GM12891 (cell line): ENCODE measurements at places on chromosomes 13 and 19.

DNA sequence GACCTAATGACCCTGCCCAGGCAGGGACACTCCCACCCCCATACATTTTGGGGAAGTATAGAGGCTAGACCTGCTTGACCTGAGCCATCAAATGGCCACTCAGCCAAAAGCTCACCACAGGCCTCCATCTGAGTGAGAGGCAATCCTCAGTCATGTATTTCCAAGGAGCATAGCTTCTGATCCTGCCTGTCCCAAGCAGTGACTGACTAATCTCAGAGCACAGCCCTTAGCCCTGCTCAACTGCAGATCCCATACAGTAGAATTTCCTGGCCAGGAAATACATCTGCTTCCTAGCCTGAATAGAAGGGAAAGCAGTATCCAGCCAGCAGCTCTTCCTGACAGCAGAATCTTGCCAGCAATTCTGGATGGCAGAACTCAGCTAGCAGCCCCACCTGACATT is 880.6 kb upstream of the GPC6 start:
- no peak for DNase-seq

DNA sequence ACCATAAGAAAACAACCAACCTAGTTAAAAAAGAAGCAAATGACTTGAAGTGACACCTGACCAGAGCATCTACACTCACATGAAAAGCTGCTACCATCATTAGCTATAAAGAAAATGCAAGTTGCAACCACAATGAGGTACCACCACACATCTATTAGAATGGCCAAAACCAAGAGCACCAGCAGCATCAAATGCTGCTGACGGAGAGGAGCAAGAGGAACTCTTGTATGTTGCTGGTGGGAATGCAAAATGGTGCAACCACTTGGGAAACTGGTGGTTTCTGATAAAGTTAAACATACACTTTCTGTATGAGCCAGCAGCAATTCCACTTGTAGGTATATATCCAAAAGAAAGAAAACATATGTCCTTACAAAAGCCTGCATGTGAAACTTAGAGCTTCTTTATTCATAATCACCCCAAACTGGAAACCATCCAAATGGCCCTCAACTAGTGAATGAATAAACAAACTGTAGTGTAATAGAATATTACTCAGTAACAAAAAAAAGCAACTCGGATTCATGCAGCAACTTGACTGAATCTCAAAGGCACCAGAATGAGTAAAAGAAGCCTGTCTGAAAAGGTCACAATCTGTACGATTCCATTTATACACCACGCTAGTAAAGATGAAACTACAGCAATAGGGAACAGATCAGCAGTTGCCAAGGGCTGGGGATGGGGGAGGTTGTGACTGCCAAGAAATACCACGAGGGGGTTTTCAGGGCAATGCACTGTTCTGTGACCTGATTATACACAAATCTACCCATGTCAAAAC is 60.9 kb upstream of the RANBP3 start:
- peak; percentile 62 for DNase-seq

- no peak for DNase-seq
Measured at GRCh38 chr19:45791744-45792469, 738 bp downstream of the DMWD start.

DNA sequence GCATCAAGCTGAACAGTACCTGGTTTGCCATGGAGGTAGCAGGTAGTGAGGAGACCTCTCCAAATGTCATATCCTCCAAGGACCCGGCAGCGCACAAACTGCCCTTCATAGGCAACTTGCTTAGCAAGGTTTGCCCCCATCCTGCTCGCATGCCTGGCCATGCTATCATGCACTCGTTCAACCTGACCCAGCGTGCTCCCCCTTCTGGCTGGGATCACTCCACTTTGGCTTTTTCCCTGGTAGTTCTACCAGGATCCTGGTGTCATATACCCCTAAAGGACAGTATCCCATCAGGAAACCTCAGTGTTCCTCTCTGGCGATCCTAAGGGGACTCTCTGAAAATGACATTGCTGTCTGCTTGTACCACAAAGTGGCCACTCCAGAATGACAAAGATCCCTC is 38.6 kb upstream of the ZNF30 start:
- no peak for DNase-seq

DNA sequence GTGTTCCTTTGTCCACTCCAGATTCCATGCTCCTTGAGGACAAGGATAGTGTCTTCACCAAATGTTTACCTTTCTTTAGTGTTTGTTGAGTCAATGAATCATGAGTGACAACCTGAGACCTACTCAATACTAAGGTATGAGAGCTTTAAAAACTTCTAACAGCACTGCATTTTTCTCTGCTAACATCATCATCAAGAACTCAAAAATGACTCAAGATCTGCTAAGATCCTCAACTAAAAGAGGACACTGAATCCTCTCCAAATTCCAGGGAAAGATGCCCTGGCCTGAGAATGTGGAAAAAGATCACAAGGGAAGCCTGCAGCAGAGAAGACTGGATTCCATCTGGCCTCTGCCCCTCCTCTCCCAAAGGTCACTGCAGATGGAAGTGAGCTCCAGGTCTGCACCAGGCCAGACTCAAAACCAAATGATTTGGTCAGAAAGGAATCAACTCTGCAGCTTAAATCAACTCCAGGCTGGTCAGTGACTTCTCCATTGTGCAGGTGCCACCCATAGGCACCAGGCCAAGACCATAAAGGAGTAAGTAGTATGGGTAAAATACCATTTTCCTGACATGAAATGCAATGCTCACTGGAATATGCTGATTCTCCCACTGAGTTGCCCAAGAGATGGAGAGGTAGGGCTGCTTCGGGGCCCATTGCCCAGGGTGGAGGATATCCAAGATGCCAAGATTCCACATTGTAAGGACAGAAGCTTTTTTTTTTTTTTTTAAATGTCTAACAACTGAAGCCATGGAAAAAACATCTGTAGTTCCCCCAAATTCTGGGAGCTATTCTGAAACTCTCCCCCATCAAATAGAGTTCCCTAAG is 89.5 kb upstream of the DOCK9 start:
- DNase-seq = no peak

- no peak for DNase-seq
Measured at GRCh38 chr19:46052896-46053295, 12.1 kb upstream of the IGFL4 start.

- DNase-seq = no peak
Measured at GRCh38 chr19:35812220-35813042, at the start of gene PRODH2. Gene PRODH2 (minus strand): TSS chr19:35812845. CDS start chr19:35812805, 40 bp downstream.

GRCh38 chr13:26604784-26605545 is 47.5 kb downstream of the WASF3 start:
- no peak for DNase-seq

DNA sequence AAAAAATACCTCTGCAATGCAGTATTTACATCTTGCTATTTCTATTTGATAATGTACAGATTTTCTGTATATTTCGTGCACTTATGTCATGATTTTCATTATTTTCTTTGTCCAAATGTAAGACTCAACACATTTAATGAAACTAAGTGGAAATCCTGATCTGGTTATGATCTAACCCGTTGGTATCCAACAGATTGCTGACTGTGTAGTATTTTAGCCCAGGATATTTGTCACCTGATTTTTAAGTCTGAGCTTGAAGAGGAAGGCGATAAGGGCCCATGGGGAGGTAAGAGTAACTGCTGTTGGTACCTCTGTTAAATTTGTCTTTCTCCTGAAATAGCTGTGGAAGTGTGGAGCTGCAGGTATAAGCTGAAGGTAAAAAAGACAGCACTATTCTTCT is 45.3 kb downstream of the WASF3 start:
- DNase-seq = no peak

GRCh38 chr13:53691417-53691816 is 662.8 kb downstream of the OLFM4 start:
- no peak for DNase-seq

DNA sequence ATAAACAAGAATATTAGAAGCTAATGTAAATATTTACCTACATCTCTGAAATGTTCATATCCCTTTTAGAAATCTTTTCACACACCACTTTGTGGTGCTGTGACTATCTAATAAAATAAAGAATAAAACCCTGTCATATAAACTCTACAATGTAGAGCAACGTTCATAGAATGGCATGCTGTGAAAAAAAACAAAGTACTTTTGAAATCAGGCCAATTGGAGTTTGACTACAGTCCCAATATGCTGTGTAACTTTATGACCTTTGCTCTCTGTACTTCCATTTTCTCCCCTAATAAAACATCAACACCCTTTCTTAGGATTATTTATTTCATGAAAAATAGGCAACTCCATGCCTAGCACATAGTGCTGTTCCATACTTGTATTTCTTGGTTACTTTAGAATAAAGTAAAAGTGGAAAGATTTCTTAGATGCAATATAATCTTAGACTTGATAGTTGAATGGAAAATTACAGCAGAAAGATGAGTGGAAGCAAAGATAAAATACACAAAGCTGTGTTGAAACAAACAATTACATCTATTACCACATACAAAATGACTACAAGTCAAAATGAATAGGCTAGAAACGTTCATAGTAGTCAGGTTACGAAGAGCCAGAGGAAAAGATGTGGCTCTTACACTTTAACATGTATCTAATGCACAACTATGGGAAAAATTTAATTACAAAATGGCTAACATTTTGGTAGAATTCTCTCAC is 613.2 kb upstream of the SLITRK5 start:
- DNase-seq = no peak

GRCh38 chr13:33087790-33088189 is 71.6 kb downstream of the KL start:
- no peak for DNase-seq

DNA sequence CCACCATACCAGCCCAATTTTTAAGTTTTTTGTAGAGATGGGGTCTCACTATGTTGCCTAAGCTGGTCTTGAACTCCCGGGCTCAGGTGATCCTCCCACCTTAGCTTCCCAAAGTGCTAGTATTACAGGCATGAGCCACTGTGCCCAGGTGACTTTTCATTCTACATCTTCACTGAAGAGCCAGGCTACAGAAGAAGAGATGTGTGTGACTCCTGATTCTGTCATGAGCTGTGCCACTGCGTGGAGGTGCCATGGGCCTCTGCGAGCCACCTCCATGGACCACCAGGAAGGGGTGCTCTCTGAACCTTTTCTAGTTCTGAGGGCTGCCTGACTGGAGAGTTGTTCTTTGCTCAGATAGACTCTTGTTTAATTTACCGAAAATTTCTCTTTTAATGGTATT is 56.6 kb upstream of the RANBP3 start:
- no peak for DNase-seq

- no peak for DNase-seq
Measured at GRCh38 chr19:4694211-4694987, 24.3 kb upstream of the MYDGF start.

DNA sequence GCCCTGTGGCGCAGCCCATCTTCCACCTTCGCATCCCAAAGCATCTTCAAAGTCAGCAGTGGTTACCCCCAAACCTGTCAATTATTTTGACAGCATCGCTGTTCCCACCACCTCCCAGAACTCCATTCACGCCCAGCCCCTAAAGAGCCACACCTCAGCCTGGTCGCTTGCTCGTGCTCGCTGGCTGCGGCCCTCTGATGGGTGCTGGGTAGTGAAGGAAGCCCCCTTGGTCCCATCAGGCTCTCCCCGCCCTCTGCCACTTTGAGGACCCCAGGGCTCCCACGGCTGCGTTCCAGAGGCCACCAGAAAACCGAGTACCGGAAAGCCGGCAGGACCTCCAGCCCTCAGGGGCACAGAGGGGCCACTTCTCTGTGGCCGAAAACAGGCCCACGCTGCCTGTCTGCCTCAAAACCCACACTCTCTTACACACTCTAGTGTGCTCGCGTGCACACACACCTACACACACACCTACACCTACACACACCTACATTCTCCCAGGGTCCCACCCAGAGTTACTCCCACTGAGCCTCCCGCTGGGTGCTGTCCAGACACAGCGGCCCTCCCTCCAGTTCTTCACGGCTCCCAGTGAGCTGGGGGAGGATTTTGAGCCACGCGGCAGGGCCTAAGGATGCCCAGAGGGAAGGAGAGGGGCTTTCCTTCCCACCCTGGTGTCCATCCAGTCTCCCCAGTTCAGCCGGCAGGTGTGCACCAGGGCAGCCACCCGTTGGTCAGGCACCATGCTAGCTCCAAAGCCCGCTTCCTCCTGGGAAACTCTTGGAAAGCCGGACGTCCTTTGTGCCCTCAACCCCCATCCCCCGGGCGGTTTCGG is 1.9 kb downstream of the VSTM2B start:
- DNase-seq = no peak

DNA sequence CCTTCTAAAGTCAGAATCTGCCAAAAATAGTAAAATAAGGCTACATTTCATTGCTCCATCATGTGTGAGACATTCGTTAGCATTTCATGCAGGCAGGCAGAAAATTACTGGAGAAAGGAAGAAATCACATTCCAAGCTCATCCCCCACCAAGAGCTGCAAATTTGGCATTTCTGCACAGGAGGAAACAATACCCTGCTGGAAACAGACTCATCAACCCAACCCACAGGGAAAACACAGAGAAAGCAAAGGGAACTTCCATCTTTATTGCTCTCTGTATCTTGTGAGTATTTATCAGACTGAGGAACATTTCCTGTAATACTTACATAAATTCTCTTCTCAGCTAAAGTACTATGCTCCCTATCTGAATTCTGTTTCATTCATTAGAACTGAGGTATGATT is 95.7 kb downstream of the KCTD12 start:
- no peak for DNase-seq

DNA sequence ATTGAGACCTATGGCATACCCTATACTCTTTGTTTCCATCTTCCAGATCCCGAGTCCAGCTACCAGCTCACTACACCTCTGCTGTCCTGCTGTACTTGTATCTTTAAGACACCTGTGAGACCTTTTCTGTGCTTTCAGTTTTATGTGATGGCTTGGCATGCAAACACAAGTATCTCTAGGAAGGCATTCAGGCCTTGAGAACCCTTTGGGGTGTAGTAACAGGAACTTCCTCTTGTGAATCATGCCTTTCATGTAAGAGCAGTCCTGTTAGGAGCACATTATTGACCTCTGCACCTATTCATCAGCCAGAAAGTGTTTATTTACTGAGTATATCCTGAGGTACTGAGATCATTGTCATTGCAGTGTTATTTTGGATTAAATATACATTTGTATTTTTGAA is 87.0 kb upstream of the HTR2A start:
- peak; percentile 16 for DNase-seq

DNA sequence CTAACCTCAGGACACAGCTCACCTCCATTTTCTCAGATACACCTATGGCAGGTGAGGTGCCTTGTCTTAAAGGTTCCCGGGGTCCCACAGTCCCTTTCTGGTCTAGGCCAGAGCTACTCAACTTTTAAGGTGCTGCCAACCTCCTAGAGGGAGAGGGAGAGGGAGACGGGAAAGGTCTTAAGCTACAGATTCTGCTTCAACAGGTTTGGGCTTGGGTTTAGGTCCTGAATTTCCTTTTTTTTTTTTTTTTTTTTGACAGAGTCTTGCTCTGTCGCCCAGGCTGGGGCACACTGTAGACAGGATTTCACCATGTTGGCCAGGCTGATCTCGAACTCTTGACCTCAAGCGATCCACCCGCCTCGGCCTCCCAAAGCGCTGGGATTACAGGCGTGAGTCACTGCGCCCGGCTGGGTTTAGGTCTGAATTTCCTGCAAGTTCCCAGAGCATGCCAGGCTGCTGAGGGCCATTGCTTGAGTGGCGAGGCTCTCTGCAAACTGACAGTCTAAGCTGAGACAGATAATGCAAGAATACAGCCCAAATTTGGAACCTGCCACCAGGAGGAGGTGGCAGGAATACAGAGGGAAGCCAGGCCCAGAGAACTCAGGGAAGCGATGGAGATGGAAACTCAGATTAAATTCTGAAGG is 7.8 kb upstream of the SYCN start:
- no peak for DNase-seq

GRCh38 chr19:49328741-49329140 is 3.8 kb upstream of the SLC6A16 start:
- no peak for DNase-seq
